ENCODE measurements at places on chromosomes 3 and 15. TPM values are rescaled to one million over a fixed set of nuclear protein-coding genes. Genes with fewer than 3 reads are reported as not detected.

CFAP100 gene
- 6.6 TPM for polyA plus RNA-seq

BSN gene
- 0.73 TPM for polyA plus RNA-seq

GCNT3 gene
- 0.94 TPM for polyA plus RNA-seq

SERPINI2 gene
- polyA plus RNA-seq: 0.76 TPM
